ENCODE measurements at places on chromosomes 11 and 22. TPM values are rescaled to one million over a fixed set of nuclear protein-coding genes. Genes with fewer than 3 reads are reported as not detected.

DNA sequence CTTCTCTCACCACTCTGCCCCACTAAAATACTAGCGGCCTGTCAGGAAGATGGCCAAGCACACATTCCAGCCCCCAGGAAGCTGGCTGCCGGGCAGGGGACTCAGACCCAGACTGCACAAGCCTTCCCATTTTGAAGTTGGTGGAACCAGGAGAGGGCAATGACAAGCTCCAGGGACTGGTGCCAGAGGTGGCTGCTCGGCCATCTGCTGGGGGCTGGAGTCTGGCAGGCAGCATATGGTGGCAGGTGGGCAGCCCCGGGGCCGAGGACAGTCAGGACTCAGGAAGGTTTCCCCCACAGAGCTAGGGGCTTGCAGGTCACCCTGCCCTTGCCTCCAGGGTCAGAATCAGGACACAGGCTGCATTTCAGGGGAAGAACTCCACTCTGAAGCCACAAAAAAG is 22.6 kb downstream of the KCNJ5 start:
- no peak for DNase-seq

DNA sequence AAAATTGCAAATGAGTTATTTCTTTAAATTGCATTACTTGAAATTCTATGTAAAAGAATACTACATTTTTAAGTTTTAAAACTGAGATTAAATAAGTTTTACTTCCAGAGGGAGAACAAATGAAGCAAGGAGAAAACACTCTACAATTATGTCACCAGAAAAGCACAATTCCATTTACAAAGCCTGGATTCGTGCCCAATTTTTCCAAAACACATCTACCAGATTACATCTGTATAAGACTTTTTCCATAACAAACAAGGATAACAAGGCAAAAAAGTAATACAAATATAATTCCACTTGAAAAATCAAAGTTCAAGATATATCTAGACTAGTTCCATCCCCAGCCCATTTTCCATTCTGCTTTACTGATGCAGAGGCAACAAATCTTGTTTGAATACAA is 40.5 kb downstream of the MTMR2 start:
- DNase-seq, result no peak

GRCh38 chr22:48434156-48434867 is 1393.4 kb downstream of the BRD1 start:
- no peak for DNase-seq

DNA sequence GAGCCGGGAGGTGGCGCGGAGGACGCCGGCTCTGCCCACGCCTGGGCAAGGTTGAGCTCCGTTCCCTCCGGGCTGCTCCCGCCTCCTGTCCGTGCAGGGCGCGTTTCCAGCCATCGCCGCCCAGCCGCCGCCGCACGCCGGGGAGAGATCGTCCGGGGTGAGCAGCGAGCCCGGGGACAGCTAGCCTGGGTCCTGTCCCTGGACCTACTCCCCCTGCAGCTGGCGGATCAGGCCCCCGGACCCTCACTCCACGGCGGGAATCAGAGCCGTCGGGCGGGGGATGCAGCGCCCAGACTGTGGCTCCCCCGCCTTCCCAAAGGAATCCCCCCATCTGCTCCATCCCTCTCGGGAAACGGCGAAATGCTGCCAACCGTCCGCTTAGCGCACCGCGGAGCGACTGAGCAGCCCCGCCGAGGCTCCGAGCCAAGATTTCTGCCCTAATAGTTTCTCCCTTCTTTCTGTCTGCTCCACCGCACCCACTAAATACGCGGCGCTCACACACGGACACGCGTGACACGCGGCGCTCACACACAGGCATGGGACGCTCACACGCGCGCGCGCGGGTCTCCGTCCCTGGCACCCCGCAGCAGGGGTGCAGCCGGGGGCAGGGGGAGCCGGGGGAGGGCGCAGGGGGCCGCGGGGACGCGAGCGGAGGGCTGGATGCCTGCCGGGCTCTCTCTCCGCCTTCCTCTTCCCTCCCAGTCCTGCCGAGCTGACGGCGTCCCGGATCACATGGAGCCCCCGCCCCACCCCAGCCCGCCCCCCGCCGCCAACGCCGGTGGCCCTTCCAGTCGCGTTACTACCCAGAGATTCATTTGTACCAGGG is at the start of gene KCNJ5:
KCNJ5 (plus strand) TSS at position 814 of the 826 bp plus-strand sequence. CDS start 19,918 bp downstream, outside the sequence.
- DNase-seq, result no peak

DNA sequence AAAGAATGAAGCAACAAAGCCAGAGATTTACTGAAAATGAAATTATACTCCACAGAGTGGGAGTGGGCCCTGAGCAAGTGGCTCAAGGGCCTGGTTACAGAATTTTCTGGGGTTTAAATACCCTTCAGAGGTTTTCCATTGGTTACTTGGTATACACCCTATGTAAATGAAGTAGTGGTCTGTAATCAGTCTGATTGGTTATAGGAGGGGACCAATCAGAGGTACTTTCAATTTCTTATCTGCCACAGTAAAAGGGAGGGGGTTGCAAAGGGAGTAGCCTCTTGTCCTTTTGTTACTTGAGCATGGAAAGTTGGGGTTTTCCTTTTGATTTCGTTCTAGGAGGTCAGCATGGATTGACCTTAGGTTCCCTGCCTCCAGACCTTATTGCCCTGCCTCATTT is 63.5 kb downstream of the ATM start:
- peak; percentile 29 for DNase-seq

GRCh38 chr11:114257621-114258558 is 38.3 kb upstream of the NNMT start:
- no peak for DNase-seq

DNA sequence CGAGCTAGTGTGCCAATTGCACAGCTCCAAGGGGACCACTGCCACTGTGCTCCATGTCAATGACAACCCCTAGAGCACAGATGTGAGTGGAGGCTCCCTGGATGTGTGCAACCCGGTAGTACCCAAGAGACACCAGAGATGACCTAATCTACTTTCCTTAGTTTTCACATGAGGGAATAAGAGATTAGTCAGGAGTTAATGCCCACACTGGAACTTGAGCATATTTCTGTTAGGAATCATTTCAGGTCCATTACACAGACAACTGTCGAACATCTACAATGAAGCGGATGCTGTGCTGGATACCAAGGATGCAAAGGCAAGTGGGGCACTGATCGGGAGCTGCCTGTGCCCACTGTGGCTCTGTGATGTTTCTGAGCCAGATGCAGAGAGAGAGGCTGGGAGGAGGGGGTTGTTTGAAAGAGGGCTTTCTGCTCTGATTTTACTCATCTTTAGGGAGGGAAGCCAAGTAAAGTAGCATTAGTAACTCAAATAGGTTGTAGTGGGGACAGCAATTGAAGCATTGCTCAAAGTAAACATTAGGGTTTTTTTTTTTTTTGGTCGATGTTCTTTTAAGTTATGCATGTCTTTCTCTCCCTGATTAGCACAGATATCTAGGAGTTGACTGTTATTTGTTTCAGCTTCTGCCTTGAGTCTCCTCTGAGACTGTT is 82.5 kb upstream of the SORL1-AS1 start:
- no peak for DNase-seq

GRCh38 chr11:119932828-119933562 is 204.0 kb upstream of the NECTIN1 start:
- no peak for DNase-seq

DNA sequence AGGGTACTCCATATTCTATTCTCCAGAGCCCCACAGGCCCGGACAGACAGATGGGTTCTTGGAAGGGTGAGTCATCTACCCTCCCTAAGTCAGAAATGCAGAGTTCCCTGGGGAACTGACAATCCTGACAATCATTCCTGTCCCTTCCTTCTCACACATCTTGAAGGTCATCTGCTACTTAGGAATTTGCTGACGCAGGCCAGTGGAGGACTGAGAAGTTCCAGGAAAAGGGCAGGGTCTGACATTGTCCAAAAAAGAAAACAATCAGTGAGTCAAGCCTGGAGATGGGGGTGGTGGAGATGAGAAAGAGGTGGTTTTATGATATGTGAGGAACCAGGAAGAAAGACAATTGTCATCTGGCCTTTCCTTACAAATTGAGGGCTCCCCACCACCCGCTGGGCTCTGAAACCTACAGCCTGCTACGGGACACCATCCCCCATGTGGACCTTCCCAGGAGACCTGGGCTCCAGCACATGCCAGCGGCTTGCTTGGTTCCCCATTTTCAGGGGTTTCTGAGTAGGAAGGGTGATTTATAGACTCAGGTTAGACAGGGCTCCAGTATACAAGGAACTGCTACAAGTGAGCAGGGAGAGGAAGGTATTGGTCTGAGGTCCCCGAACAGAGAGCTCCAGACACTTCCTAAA is 12.9 kb downstream of the CD59 start:
- no peak for DNase-seq

DNA sequence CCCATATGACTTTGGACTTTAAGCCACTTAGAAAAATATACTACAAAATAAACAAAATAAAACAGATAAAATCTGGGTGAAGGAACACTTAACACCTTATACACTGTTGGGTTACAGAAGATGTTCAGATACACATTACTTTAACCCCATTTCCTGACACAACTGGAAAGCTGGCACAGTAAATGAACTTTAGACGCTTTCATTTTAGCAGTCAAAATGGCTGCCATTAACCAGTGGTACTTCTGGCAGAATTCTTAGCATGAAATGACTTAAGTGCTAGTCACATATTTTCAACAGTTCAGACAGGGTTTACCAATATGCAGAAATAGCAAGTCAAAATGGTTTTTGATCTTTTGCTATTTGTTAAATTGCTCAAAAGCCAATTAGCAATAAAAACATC is 37.9 kb downstream of the PIK3C2A start:
- no peak for DNase-seq

Gene EFEMP2
- total RNA-seq, result 5.1 TPM

Gene OR51B2
- not detected for total RNA-seq

Gene TYR
- total RNA-seq, result not detected

Gene LARGE2
- total RNA-seq, result 4.2 TPM

Gene ANKK1
- 0.42 TPM for total RNA-seq

Gene DUSP8
- total RNA-seq, result 130 TPM

Gene USP2
- 5.9 TPM for total RNA-seq

Gene LYVE1
- not detected for total RNA-seq

Gene ABCC8
- total RNA-seq, result not detected

Gene CRYBB2
- not detected for total RNA-seq
